ENCODE measurements at places on chromosomes 4 and X. TPM values are rescaled to one million over a fixed set of nuclear protein-coding genes. Genes with fewer than 3 reads are reported as not detected.
A peak's percentile ranks its signal among the peaks of the same experiment; 100 is the strongest.

Gene MAP9
- total RNA-seq: 6.6 TPM

DNA sequence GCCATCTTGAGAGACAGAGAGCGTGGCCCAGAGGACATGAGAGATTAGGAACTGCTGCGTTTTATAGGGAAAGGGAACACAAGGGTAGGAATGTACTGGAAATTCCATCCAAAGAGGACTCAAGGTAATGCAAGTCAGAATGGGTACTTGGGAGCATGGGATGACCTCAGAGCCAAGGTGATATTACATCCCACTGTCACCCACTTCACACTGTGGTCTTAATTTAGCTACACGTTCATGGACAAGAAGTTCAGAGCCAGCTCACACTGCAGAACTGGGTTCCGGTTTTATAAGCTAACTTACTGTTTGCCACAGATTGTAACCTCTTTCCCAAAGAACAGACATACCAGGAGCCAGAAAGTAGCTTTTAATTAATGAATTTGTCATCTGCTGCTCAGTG, 244.7 kb downstream of the CBR4 start:
- DNase-seq: no peak

DNA sequence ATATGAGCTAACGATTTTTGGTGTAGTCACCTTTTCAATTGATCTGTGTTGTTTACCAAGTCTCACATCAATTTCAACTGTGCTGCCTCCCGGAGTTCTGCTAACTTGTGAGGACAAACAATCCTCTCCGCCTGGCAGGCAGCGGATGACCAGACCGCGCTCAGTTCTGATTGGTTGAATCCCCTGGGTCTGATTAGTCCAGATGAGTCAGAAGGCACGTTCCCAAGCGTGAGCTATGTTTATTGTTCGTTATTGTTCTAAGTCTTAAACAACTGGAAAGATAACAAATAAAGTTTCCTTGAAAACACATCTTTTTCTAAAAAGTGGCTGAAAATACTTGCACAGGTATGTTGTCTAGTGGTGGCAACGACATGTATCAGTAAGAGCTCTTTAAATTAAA, 37.9 kb upstream of the TRPC3 start:
- peak; percentile 56 for DNase-seq

- DNase-seq: peak; percentile 2
Measured at GRCh38 chrX:118115953-118116712, 477 bp downstream of the KLHL13 start.

GRCh38 chrX:107537815-107538214, 88.4 kb downstream of the FRMPD3 start:
- DNase-seq: peak; percentile 50

All from IMR-90 (cell line).